HS-27A (cell line): ENCODE measurements at places on chromosomes 6 and 20.

DNA sequence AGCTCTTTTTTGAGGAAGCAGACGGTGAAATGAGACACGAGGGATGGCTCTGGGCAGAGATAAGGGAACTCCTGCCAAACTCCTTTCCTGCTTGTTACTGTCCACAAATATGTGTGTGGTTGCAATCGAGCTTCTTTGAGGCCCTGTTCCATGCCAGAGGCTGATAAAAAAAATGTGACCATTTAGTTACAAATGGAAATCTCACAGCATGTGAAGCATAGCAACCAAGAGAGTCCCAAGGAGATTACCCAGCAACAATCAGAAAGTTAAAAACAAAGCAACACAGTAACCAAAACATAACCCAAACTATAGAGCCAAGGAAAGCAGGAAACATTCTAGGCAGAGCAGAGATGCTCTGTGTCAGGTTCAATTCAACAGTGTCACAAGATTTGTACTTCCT lies 35.4 kb upstream of the HMGN3 start:
- no peak for DNase-seq

DNA sequence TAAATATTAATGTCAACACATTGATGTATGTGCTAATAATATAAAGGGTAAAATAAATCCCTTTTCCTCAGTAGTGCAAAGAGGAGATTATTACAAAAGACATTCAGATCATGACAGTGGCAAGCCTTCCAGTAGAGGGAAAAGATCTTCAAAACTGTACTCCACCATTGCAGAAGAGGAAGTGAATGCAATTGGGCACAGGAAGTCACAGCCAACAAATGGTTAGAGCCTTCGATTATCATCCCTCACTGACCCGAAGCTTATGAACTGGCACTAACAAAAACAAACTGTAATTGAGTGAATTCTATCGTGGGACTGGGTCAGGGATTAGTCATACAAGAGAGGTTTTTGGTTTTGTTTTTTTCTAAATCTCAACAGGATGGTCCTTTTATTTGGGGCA lies 39.3 kb upstream of the SCGN start:
- no peak for DNase-seq

DNA sequence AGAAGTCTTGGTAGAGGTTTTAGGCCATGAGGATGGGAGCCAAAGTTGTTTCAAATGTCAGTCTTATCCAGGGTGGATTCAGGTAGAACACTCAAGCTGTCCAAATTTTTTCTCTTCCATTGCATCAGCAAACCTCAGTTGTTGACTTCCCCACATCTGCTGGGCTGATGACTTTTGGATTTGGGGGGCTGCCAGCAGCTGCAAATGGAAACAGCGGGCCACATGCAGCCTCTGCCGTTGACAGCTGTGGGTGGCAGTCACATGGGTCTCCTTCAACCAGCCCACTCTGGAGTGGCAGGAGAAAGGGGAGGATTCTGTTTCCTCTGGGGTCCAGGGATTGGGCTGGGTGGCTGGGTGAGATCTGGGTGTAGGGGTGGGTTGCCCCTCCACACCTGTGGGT lies 5.8 kb upstream of the MLN start:
- DNase-seq = no peak

- no peak for DNase-seq
Measured at GRCh38 chr20:24241466-24241865, 228.0 kb upstream of the SYNDIG1 start.

DNA sequence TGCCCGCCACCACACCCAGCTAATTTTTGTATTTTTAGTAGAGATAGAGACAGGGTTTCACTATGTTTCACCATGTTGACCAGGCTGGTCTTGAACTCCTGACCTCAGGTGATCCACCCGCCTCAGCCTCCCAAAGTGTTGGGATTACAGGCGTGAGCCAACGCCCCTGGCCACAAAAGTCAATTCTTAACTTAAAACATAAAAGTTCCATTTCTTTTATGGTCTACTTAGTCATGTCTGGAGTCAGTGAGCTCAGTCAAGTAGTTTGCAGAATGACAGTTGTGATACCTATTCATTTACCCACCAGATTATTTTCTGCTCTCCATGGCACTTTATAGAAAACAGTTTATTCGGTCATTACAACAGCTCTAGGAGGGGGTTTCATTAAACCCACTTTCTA lies 103.1 kb upstream of the ESR1 start:
- no peak for DNase-seq

DNA sequence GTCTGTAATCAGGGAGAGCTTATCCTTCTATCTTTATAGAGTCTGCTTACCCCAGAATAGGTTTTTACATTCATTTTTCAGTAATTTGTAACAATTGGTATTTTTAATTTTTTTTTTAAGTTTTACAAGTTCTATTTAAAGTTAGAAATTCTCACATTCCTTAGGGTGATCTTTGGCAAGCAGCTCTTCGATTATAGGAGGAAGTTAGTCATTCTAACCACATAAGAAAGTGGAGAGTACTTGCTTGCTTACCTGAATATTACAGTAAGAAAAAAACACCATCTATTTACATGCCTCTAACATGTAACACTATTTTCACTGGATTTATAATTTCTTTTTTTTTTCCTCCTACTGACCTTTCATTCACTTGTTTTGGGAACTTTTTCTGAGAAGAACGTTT lies 6.7 kb downstream of the TSHZ2 start:
- DNase-seq = no peak

GRCh38 chr6:22929311-22929985 lies 360.1 kb downstream of the HDGFL1 start:
- no peak for DNase-seq

GRCh38 chr6:32867022-32867477 lies 13.1 kb downstream of the PSMB9 start:
- no peak for DNase-seq

GRCh38 chr20:50504231-50504823 lies 5.9 kb upstream of the PTPN1 start:
- no peak for DNase-seq

- no peak for DNase-seq
Measured at GRCh38 chr20:63908008-63908682, 13.2 kb downstream of the DNAJC5 start.

GRCh38 chr6:55898342-55898741 lies 23.0 kb upstream of the BMP5 start:
- no peak for DNase-seq

DNA sequence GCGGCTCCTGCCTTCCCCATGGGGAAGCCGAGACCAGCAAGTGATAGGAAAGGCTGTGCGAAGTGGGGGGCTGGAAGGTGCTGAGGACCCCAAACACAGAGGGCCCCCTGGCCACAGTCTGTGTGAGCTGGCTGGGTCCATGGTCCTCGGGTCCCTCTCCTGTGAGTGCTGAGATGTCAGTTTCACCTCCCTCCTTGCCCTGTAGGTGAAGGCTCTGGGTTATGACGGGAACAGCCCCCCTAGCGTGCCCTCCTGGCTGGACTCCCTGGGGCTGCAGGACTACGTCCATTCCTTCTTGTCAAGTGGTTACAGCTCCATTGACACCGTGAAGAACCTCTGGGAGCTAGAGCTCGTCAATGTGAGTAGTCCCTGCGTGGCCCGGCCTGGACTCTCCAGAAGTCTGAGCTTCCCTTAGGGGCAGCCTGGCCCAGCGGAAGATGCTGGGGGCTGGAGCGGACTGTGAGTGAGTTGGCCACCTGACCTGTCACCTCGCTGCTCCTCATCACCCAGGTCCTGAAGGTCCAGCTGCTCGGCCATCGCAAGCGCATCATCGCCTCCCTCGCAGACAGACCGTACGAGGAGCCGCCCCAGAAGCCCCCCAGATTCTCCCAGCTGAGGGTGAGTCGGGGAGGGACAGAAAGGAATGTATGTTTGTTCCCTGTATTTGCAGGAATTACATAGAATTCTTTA lies 61.7 kb downstream of the TCP11 start:
- DNase-seq = no peak

DNA sequence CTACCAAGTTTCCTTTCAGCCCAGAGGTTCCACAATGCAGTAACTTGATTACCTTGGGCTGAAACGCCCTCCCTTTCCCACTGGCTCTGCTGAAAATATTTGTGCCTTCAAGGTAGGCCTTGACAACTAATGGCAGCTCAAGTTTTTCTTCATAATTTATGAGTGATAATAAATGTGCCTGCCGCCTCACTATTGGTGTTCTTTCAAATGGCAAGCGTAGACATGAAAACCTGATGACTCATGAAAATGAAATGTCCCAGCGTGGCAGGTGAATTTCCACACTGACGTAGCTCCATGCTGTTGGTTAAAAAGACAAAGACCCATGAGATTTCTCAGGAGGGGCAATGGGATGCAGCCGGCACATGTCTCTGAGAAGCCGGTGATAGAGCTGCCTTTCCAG lies 107.2 kb upstream of the GGTLC1 start:
- DNase-seq = no peak

DNA sequence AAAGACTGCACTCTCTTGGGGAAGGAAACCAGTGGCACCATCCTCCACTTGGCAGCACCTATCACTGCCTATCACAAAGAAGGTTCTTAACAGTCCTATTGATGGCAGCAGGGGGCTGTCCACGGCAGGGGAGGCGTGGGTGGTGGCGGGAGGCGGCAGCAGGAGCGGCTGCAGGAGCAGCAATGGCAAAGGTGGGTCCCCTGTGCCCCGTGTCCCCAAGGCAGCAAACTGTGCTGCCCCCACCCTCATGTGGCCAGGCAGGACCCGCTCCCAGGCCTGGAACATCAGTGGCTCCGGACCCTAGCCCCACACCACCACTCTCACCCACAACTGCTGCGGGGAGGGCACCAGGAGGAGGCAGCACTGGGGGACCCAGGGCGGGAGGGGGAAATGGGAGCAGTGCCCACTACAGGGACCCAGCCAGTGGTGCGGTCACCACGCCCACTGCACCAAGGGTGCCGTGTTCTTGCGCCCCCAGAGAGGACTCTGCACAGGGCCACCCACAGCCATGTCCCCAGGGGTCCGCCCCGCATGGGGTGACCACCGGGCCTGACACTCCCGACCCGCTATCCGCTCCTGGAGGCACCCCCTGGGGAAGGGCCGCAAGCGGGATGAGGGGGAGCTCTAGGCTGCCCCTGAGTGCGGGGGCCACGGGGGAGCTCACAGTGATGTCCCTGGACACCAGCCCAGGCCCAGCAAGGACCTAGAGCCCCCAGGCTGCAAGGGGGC lies 54.6 kb downstream of the GMDS start:
- no peak for DNase-seq

- DNase-seq = no peak
Measured at GRCh38 chr6:75463908-75464307, 29.7 kb downstream of the FILIP1 start.
